ENCODE measurements at places on chromosomes 6 and 20. TPM values are rescaled to one million over a fixed set of nuclear protein-coding genes. Genes with fewer than 3 reads are reported as not detected.
A peak's percentile ranks its signal among the peaks of the same experiment; 100 is the strongest.

Gene LST1
- 20.3 TPM for total RNA-seq

Gene CST5
- not detected for total RNA-seq

Gene VEGFA
- 1.1 TPM for total RNA-seq

Gene SRC
- total RNA-seq: 4.1 TPM

Gene NQO2
- 36.6 TPM for total RNA-seq

Gene THBS2
- not detected for total RNA-seq

Gene RNGTT
- total RNA-seq: 17.4 TPM

Gene RHAG
- total RNA-seq: not detected

Gene ASIP
- total RNA-seq: not detected

Gene LY6G6D
- not detected for total RNA-seq

Gene TAP2
- 106 TPM for total RNA-seq

Gene BHLHE23
- not detected for total RNA-seq

Gene PPP1R14C
- total RNA-seq: not detected

Gene PBOV1
- not detected for total RNA-seq

Gene SEC23B
- 50.0 TPM for total RNA-seq

GRCh38 chr6:159815410-159815809 is 15.3 kb downstream of the PNLDC1 start:
- no peaks in the 10 kb centered on the region for H3K27me3 ChIP-seq
- no peak overlapping the region for H3K4me3 ChIP-seq
- DNase-seq: no peak

GRCh38 chr20:7463290-7463689 is 477.0 kb downstream of the HAO1 start:
- H3K4me3 ChIP-seq: no peak overlapping the region
- no peak for DNase-seq
- no peaks in the 10 kb centered on the region for H3K36me3 ChIP-seq
- H3K27me3 ChIP-seq: no peaks in the 10 kb centered on the region

DNA sequence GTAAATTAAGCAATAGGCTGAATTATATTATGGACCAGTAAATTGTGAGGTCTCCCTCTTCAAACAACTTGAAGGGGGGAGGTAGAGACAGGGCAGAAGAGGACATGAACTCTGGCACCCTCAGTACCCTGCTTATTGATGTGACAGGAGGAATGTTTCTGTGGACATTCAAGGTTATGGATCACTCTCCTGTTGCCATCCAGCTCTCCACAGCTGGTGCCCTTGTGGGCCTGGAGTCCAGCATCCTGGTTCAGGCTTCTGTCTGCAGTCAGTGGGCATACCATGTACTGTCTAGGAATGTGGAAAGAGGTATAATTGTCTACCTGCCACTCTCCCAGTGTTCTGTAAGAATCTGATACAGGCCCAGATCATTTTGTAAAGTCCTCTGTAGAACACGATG is 55.6 kb downstream of the FAM120B start:
- DNase-seq: no peak
- H3K27me3 ChIP-seq: no peaks in the 10 kb centered on the region

- DNase-seq: no peak
- H3K36me3 ChIP-seq: no peaks in the 10 kb centered on the region
- no peaks in the 10 kb centered on the region for H3K4me1 ChIP-seq
- H3K4me3 ChIP-seq: no peak overlapping the region
- no peak overlapping the region for H3K27ac ChIP-seq
Observed at GRCh38 chr6:90894285-90895130, 307.6 kb upstream of the MAP3K7 start.

DNA sequence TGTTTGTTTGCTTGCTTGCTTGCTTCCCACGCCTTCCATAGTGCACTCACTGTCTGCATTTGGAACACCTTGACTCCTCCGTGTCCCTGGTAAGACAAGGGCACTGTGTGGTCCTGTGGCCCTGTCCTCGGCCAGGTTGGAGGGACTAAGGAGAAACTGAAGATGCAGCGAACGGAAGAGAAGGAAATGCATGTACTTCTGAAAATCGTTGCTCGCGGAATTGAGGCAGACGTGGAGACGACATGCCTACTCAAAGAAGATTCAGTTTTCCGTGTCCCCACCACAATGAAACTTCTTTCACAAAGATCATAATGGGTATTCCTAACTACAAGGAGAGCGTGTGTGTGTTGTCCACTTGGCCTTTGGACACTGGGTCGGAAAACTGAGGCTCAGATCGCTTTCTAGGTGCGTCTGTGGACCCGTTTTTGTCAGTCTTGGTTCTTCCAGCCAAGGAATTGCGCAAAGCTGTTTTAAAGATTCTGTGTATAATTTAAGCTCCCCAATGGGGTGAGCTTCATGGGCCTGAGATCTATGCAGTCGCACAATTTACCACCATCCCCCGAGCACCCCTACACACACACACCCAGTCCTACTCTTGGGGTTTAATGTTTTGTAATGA is 120.4 kb upstream of the ZNF184 start:
- no peak overlapping the region for H3K4me3 ChIP-seq
- H3K27me3 ChIP-seq: peaks cover 31% of the 10 kb centered on the region
- no peaks in the 10 kb centered on the region for H3K36me3 ChIP-seq
- no peak overlapping the region for H3K27ac ChIP-seq
- DNase-seq: no peak

- H3K27me3 ChIP-seq: no peaks in the 10 kb centered on the region
- DNase-seq: no peak
- no peaks in the 10 kb centered on the region for H3K36me3 ChIP-seq
- H3K4me1 ChIP-seq: no peaks in the 10 kb centered on the region
Observed at GRCh38 chr20:32075534-32075933, 23.5 kb downstream of the HCK start.

DNA sequence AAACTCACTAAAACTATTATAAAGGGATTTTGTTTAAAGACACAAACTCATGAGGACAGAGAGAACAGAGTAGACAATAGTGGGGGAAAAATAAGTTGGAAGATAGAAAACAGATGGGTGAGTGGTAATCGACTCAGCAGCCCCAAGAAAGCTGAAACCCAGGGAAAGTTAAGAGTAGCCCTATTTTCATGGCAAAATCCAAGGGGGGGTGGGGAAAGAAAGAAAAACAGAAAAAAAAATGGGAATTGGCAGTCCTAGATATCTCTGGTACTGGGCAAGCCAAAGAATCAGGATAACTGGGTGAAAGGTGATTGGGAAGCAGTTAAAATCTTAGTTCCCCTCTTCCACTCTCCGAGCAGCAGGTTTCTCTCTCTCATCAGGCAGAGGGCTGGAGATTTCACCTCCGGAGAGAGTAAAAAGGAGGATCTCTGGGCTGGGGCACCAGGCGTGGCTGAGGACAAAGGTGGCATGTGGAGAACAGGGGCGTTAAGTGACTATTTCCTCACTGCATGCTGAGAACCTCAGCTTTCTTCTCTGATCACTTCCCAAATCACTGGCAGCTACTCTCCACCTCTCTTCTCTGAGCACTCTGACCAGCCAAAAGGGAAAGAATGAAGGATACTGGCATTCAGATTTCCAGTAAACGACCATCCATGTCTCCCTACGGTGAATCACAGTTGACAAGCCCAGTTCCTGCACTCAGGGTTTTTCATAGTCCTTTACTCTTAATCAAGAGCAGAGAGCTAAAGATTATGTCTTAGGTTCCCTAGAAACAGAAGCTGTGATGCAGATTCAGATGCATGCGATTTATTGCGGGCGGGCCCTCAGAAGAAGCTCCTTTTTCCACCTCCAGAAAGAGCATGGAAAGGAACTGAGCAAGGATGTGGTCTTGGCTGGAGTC is 7.3 kb upstream of the RNF24 start:
- no peak overlapping the region for H3K4me3 ChIP-seq
- no peaks in the 10 kb centered on the region for H3K27me3 ChIP-seq
- no peak overlapping the region for H3K27ac ChIP-seq

DNA sequence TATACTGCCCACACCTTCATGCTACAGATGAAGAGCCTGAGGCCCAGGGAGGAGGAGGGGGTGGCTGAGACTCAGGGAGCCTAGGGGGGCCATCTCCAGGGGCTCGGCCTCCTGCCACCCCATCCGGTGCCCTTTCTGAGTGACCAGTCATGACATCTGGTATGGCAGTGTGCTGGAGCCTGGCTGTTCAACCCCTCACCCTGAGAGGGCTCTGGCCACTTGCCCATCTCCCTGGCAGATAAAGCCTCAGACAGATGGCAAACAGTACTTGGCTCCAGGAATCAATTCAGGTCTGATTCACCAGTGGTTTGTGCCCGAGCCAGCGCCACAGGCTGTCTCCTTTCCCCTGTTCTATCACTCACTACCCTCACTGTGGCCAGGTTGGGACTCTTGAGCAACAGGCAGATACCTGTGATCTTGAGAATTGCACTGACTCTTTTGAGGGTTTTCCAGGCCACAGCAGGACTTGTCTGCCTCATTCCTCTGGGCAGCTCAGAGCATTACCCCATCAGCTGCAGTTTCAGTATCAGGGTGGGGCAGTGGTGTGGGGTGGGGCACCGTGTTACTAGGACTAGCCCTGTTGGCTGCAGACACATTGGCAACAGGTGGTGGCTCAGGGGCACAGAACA is 22.8 kb downstream of the SRSF3 start:
- H3K4me3 ChIP-seq: no peak overlapping the region
- no peaks in the 10 kb centered on the region for H3K27me3 ChIP-seq
- H3K27ac ChIP-seq: no peak overlapping the region
- peaks cover 3% of the 10 kb centered on the region for H3K36me3 ChIP-seq

DNA sequence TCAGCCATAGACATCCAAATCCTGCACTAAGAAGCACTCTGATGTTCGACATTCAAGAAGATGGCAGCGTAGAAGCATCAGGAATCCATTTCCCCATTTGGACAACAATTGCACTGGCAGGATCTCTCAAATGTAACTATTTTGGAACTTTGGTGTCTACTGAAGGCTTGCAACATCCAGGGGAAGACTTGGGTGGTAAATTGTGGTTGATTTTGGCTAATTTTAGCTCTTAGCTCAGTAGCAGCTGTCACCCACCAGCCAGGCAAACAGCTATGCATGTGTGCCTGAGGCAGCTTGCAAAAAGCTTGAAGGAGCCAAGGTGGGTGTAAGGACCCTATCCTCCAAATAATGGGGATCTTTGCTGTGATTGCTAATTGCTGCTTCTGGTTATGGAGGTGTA is 35.1 kb upstream of the PPP1R3G start:
- no peaks in the 10 kb centered on the region for H3K27me3 ChIP-seq
- DNase-seq: no peak
- H3K4me1 ChIP-seq: no peaks in the 10 kb centered on the region
- H3K36me3 ChIP-seq: no peaks in the 10 kb centered on the region
- H3K4me3 ChIP-seq: no peak overlapping the region

DNA sequence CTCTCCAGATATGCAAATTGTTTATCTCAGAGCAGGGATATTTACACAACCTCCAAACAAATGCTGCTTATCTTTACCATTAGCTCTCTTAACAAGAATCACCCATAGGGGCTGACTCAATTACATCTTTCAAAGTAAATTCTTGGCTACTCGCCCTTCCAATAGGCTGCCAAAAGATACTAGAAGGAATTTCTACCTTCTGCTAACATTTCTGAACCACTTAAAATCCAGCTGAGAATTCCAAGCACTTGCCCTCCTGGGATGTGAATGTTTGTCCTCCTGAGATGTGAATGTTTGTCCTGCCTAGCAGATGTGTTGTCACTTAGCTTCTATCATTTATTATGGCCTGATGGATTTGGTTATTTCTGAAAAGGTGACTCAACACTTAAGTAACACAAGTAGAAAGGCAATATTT is 388.0 kb downstream of the GJA1 start:
- H3K27ac ChIP-seq: no peak overlapping the region
- DNase-seq: no peak
- H3K4me3 ChIP-seq: no peak overlapping the region
- no peaks in the 10 kb centered on the region for H3K27me3 ChIP-seq
- H3K4me1 ChIP-seq: no peaks in the 10 kb centered on the region

DNA sequence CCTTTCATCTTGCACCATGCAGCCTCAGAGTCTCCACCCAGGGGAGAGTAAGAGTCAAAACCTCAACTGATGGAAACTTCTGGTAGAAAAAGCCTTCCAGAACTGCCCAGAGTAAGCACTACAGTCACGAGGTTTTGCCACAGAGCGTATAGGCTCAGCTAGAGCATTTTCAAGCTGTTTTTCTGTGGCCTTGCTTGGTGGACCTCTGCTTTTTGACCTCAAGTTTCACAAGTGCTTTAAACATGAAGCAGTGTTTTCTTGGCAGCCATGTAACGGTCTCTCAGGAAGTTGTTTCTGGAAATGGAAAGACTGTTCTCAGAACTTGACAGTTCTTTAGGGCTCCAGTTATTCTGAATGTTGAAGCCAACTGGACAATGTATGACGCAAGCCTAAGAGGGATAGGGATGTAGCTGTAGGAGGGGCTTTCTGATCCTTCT is 146.5 kb downstream of the ZDHHC14 start:
- H3K4me1 ChIP-seq: no peaks in the 10 kb centered on the region
- H3K27ac ChIP-seq: no peak overlapping the region
- DNase-seq: no peak
- no peaks in the 10 kb centered on the region for H3K36me3 ChIP-seq

GRCh38 chr6:137044366-137045221 is at the start of gene IL20RA:
Gene IL20RA (minus strand): TSS chr6:137044965. CDS start chr6:137044728, 237 bp downstream.
- H3K4me3 ChIP-seq: no peak within 1 kb of the TSS
- H3K36me3 ChIP-seq: no peaks in the 10 kb centered on the region

- H3K27me3 ChIP-seq: no peaks in the 10 kb centered on the region
- peak overlapping the region; percentile 45 for H3K4me3 ChIP-seq
Observed at GRCh38 chr20:38872491-38873049, 53.6 kb upstream of the FAM83D start.

- H3K4me1 ChIP-seq: no peaks in the 10 kb centered on the region
- no peak for DNase-seq
- no peaks in the 10 kb centered on the region for H3K27me3 ChIP-seq
- H3K4me3 ChIP-seq: no peak overlapping the region
- no peaks in the 10 kb centered on the region for H3K36me3 ChIP-seq
Observed at GRCh38 chr6:99810295-99810694, 183.7 kb downstream of the MCHR2 start.

DNA sequence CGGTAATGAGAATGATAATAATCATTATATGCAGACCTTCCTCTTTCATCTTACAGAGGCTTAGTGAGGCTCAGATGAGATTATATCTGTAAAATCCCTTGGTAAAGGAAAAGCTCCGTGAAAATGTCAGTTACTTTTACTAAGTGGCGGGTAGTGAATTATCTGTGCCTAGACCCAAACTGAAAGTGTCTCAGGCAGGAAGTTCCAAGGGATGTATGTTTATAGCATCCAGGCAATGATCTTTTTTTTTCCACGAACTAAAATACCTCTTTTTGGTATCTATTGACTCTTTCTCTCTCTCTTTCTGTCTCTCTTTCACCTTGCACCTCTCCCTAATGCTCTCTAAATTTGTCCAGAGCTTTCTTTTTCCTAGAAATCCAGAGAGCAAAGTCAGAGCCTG is 5.0 kb downstream of the TCF21 start:
- no peak overlapping the region for H3K4me3 ChIP-seq
- DNase-seq: no peak
- no peak overlapping the region for H3K27ac ChIP-seq
- H3K36me3 ChIP-seq: no peaks in the 10 kb centered on the region
- peaks cover 64% of the 10 kb centered on the region for H3K27me3 ChIP-seq
- peaks cover 23% of the 10 kb centered on the region for H3K4me1 ChIP-seq
